ENCODE measurements at places on chromosomes 4 and X. TPM values are rescaled to one million over a fixed set of nuclear protein-coding genes. Genes with fewer than 3 reads are reported as not detected.

Gene ERCC6L
- 0.42 TPM for polyA plus RNA-seq

Gene WNK3
- 11.7 TPM for polyA plus RNA-seq

Gene EXOC1
- 61.5 TPM for polyA plus RNA-seq

Gene MAOA
- 0.92 TPM for polyA plus RNA-seq

Measured in Purkinje cell (primary cell).